Urothelium cell line (cell line): ENCODE measurements at places on chromosomes 3 and 15.
A peak's percentile ranks its signal among the peaks of the same experiment; 100 is the strongest.

- no peak for DNase-seq
Measured at GRCh38 chr3:11589706-11590105, 54.0 kb downstream of the VGLL4 start.

DNA sequence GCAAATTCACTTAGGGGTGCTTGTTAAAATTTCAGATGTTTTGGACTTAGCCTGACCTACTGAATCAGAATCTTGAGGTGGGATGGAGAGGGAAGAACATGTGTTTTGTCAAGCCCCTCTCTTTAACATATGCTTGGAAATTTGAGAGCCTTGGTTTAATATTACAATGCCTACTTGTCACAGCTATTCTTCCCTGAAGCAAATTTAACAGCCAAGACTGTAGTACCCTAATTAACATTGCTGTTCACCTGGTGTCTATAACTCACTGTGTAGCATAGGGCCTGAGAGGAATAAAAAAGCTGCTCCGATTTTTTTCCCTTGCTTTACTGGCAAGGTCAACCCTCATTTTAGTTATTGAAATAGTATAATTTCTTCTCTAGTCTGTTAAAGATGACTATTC lies 880.1 kb downstream of the CADM2 start:
- no peak for DNase-seq

DNA sequence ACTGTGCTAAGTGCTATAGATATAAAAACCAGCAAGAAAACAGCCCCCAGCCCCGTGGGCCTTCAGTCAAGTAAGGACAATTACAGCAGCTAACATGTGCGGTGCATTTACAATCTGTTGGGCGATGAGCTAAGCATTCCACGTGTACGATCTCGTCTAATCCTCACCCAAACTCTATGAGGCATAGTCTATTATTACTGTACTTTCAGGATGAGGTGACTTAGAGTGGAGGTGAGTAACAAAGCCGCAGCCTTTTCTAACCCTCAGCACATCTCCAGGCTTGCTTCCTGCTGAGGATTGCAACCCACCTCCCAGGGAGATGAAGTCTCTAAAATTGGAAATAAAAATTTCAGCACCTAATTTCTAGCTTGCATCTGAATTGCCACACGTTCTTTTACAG lies 53.2 kb upstream of the MCF2L2 start:
- DNase-seq: peak; percentile 35

- DNase-seq: no peak
Measured at GRCh38 chr15:83310521-83311456, 26.3 kb upstream of the BNC1 start.

DNA sequence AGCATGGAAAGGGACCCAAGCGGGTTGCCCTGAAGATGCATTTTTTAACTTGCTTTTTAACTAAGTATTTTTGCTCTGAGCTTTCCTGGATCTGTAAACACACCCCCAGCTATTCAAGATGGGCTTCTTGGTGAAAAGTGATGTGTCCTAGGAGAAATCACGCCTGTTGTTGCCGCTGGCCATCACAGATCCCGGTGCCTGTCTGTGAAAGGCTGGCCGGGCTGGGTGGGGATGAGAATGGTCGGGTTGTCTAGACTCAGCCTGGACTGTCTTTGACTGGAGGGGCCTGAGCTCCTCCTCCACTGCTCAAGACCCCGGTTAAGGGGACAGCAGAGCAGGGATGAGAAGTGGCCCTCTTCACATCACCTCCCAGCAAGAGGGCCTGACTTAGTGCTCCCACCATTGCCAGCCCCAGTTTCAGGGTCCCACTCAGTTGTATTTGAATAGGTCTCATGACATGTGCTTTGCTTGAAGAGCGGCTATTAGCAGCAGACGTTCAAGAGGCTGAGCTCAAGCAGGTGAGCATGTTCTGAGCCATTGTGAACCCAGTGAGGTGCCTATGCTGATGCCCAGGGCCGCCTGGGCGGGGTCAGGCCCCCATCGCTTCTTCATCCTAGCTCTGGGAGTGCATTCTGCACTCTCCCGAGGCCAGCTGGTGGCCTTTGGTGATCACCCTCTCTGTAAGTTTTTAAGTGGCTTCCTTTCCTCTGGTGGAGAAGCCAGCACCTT lies 79.9 kb downstream of the IGF1R start:
- DNase-seq: peak; percentile 28

GRCh38 chr15:93614386-93615104 lies 525.5 kb upstream of the RGMA start:
- no peak for DNase-seq
